ENCODE measurements at places on chromosomes 11 and 22.
A peak's percentile ranks its signal among the peaks of the same experiment; 100 is the strongest.

DNA sequence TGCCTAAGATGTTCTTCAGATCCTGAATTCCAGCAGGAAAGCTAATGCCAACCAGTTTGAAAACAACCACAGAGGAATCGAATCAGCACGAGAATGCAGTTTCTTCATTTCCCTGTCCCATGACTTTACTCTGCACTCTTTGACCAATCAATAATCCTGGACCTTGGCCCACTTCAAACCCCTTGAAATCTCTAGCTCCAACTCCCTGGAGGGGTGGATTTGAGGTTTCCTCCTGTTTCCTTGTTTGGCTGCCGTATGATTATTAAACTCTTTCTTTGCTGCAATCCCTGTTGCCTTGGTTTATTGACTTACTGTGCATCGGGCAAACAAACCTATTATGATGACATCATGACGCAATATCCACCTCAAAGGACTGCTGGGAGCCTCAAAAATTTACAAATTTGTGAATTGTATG is 109.3 kb downstream of the FBXO7 start:
- H3K27me3 ChIP-seq: no peaks in the 10 kb centered on the region
- no peak overlapping the region for H3K27ac ChIP-seq
- no peaks in the 10 kb centered on the region for H3K36me3 ChIP-seq
- H3K4me1 ChIP-seq: no peaks in the 10 kb centered on the region
- no peak overlapping the region for H3K4me3 ChIP-seq

DNA sequence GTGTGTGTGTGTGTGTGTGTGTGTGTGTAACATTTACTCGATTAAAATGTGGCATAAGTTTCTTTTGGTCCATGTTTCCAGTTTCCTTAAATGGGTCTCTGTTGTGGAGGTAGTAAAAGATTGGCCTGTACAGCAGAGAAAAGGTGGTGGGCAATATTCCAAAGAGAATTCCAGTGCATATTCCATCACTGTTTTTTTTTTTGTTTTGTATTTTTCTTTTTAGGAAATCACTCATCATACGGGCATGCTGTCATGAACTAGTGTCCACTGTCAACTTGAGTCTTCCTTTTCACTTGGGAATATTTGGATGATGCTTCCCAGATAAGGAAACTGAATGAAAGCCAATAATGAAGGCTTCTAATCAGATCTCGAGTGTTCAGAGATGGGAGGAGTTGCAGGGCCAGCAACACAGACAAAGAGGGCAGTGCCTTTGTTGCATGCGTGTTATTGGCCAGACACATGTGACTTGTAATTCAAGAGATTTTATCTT is 95.2 kb upstream of the PDGFD start:
- no peak overlapping the region for H3K4me3 ChIP-seq
- DNase-seq: no peak
- H3K27me3 ChIP-seq: no peaks in the 10 kb centered on the region
- H3K27ac ChIP-seq: no peak overlapping the region

- H3K27ac ChIP-seq: no peak overlapping the region
Observed at GRCh38 chr22:32627091-32627490, 152.5 kb downstream of the FBXO7 start.

DNA sequence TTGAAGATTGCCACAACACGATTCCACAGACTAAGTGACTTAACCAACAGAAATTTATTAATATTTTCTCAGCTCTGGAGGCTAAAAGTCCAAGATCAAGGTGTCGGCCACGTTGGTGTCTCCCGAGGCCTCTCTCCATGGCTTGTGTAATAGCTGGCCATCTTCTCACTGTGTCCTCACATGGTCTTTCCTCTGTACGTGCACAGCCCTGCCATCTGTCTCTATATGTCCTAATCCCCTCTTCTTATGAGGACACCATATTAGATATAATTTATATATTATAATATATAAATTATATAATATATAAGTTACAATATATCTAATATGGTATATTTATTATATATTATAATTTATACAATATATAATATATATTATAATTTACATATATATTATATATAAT is 25.1 kb upstream of the SCGB1A1 start:
- H3K27me3 ChIP-seq: no peaks in the 10 kb centered on the region
- no peaks in the 10 kb centered on the region for H3K36me3 ChIP-seq
- no peak overlapping the region for H3K27ac ChIP-seq
- no peak for DNase-seq
- no peaks in the 10 kb centered on the region for H3K4me1 ChIP-seq

- no peaks in the 10 kb centered on the region for H3K4me1 ChIP-seq
- DNase-seq: no peak
- H3K27ac ChIP-seq: no peak overlapping the region
- H3K4me3 ChIP-seq: no peak overlapping the region
- no peaks in the 10 kb centered on the region for H3K27me3 ChIP-seq
Observed at GRCh38 chr11:5713695-5714094, 22.6 kb upstream of the OR56B1 start.

- no peak overlapping the region for H3K27ac ChIP-seq
- H3K4me1 ChIP-seq: no peaks in the 10 kb centered on the region
- H3K4me3 ChIP-seq: no peak overlapping the region
- no peak for DNase-seq
Observed at GRCh38 chr11:109854731-109855130, 238.5 kb upstream of the ZC3H12C start.

DNA sequence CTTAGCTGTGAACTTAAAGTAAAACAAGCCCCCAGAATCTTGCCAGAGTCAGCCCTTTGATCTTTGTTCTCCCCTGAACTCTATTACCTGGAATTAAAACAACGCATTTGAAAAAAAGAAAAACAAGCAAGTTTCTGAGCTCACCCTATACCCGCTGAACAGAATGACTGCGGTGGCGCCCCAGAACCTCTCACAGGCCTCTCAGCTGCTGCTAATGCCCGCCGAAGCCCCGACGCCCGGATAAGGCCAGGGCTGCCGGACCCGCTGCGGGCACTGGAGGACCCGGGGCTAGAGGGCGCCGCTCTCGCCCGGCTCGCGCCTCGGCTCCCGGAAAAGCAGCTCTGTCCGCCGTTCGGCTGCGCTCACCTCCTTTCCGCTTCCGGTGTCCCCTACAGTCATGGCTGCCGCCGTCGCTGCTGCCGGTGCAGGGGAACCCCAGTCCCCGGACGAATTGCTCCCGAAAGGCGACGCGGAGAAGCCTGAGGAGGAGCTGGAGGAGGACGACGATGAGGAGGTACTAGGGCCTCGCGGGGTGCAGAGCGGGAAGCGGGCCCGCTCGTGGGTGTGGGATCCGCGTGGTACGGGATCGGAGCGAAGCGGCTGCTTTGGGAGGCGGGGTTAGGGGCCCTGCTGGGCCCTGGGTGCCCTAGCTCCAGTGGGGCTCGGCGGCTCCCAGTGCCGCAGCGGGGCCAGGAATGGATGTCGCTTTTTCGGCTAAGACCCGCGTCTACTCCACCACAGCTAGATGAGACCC is at the start of gene TOMM22:
TSS of gene TOMM22 (plus strand) at position 376 of the 754 bp plus-strand sequence. CDS start at position 398, 22 bp downstream.
- H3K36me3 ChIP-seq: peaks cover 8% of the 10 kb centered on the region
- H3K4me3 ChIP-seq: peak within 1 kb of the TSS; percentile 99
- H3K4me1 ChIP-seq: peaks cover 6% of the 10 kb centered on the region
- peak; percentile 91 for DNase-seq

- no peak for DNase-seq
- no peak overlapping the region for H3K27ac ChIP-seq
- no peaks in the 10 kb centered on the region for H3K27me3 ChIP-seq
- H3K36me3 ChIP-seq: no peaks in the 10 kb centered on the region
Observed at GRCh38 chr22:34099278-34099677, 179.0 kb upstream of the LARGE1 start.

- no peaks in the 10 kb centered on the region for H3K36me3 ChIP-seq
- no peaks in the 10 kb centered on the region for H3K27me3 ChIP-seq
- H3K27ac ChIP-seq: peak overlapping the region; percentile 53
- DNase-seq: no peak
Observed at GRCh38 chr11:69167130-69167915, 11.6 kb downstream of the SMIM38 start.

DNA sequence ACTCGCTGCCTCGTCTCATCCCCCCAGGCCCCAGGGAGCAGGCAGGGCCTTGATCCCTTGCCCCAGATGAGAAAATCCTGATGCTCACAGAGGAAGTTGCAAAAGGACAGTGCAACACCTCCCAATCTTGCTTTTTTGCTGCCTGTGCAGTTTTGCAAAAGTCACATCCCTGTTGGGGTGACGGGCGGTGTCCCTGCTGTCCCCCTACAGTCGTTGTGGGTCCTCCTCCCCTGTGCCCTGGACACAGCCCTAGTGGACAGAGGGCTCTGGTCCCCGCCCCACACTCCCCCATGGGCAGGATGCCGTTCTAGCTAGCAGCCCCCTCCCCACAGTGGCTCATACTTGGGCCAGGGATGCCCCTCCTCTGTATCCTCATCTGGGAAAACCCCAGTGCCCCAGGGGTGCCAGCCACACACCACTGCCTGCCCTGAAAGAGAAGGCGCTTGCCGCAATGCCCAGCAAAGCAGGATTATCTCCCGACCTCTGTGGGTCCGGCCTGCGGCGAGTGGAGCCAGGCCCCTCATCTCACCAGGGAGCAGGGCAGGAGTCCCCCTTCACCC is 18.4 kb upstream of the CTSD start:
- DNase-seq: no peak
- H3K27me3 ChIP-seq: peaks cover 98% of the 10 kb centered on the region
- no peaks in the 10 kb centered on the region for H3K36me3 ChIP-seq
- H3K4me1 ChIP-seq: no peaks in the 10 kb centered on the region
- no peak overlapping the region for H3K4me3 ChIP-seq

DNA sequence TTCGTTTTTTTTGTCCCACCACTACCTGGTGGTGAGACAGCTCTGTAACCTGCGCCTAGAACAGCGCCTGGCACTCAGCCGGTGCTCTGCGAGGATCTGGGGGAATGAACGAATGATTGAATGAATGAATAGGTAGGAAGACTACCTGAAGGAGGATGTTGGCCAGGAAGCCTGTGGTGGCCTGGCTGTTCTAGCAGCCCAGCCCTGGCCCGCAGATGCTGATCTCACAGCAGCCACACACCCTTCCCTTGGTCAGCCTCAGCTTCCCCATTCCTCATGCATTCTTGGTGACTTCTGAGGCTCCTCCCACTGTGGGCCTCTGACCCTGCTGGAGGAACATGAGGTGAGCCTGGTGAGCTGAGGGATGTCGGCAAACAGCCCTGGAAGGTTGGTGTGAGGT is 3.7 kb downstream of the TRPM5 start:
- H3K27me3 ChIP-seq: peaks cover 5% of the 10 kb centered on the region
- H3K27ac ChIP-seq: no peak overlapping the region
- DNase-seq: no peak
- H3K4me1 ChIP-seq: no peaks in the 10 kb centered on the region

GRCh38 chr11:61657566-61658290 is 22.5 kb upstream of the DAGLA start:
- DNase-seq: no peak
- H3K27me3 ChIP-seq: peaks cover 77% of the 10 kb centered on the region
- H3K36me3 ChIP-seq: no peaks in the 10 kb centered on the region
- H3K4me1 ChIP-seq: no peaks in the 10 kb centered on the region

DNA sequence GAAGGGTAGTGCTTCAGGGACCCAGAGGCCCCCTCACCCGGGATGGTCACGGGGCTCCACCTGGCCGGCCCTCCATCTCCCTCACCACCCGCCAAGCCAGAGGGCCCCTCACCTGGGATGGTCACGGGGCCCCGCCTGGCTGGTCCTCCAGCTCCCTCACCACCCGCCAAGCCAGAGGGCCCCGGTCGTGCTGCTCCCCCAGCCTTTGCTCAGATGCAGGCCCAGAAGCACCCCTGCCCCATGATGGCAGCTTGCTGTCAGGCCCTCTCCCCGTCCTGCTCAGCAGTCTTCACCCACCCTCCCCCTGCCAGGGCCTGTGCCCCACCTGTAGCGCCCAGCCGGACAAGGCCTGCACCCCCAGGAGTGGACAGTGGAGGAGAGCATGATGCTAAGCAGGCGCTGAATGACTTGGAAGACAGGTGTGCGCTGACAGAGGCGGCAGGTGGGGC is 7.3 kb downstream of the DENND6B start:
- no peaks in the 10 kb centered on the region for H3K36me3 ChIP-seq
- H3K27me3 ChIP-seq: no peaks in the 10 kb centered on the region
- no peak for DNase-seq
- H3K27ac ChIP-seq: no peak overlapping the region

GRCh38 chr22:24437741-24438328 is 10.4 kb downstream of the ADORA2A start:
- no peak overlapping the region for H3K4me3 ChIP-seq
- peak overlapping the region; percentile 52 for H3K27ac ChIP-seq
- peaks cover 48% of the 10 kb centered on the region for H3K4me1 ChIP-seq

DNA sequence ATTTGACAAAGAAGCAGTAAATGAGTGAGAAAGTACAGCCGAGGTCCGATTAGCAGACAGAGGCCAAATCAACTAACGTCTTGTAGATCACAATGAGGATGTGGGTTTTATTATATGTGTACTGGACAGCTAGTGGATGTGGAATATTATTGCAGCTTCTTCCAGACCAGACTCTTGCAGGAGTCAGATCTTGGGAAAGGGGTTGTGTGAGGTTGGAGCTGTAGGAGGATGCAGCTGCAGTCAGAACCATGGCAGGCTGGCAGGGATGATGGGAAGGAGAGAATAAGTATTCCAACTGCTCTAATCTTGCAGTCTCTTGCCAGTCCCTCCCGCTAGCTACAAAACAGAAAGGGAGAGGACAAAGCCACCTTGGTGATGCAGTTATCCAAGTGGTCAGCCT is 46.8 kb upstream of the LDLRAD3 start:
- no peak for DNase-seq
- no peaks in the 10 kb centered on the region for H3K4me1 ChIP-seq
- H3K27ac ChIP-seq: no peak overlapping the region
- no peaks in the 10 kb centered on the region for H3K36me3 ChIP-seq
